ENCODE measurements at places on chromosomes 2 and 18.

GRCh38 chr2:19893520-19894133 is 8.2 kb downstream of the TTC32 start:
- DNase-seq: no peak

DNA sequence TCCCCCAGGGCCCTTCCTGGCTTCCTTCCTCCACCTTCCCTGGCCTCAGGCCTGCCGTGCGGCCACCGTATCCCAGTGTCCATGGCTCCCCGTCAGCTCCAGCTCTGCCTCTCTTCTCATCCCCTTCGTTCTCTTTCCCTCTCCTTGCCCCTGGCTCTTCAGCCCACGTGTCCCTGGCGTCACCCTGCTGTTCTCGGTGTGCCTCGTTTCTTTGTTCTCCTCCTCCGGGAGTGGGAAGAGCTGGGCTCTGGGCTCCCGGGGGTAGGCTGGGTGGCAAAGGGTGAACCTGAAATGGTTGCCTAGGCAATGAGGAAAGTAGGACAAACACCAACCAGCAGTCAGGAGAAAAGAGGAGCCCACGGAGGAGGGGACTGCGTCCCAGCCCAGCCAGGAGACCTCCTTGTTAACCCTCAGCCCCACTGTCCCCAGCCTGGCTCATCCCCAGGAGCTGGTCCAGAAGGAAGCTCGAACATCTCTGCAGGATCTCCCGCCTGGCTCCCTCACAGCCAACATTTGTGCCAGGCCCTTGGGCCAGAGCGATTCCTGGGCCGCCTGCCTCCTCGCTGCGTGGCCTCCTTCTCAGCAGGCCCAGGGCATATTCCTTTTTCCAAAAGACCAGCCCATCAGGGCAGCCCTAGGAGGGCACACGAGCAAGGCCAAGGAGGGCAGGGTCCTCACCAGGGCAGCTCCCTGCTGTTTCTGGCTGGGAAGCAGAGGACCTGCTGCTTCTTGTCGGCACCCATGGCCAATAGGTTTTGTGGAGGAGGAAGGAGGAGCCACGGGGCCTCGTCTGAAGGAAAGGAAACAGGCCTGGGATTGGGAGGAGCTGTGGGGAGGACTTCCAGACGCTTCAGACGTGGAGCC is 30.9 kb upstream of the DNMT3A start:
- no peak for DNase-seq

- DNase-seq: no peak
These were observed 100.2 kb upstream of the SNTG2 start for GRCh38 chr2:850429-850828.

DNA sequence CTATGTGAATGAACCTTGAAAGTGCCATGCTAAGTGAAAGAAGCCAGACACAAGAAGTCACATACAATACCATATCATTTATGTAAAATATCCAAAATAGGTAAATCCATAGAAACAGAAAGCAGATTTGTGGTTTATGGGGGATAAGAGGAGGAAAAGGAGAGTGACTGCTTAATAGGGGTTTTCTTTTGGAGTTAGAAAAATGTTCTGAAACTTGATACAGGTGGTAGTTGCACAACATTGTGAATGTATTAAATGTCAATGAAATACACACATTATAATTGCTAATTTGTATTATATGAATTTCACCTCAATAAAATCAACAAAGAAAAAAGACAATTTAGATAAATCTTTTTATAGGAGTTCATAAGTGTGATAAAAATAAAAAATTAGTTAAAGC is 37.1 kb downstream of the MEMO1 start:
- no peak for DNase-seq

DNA sequence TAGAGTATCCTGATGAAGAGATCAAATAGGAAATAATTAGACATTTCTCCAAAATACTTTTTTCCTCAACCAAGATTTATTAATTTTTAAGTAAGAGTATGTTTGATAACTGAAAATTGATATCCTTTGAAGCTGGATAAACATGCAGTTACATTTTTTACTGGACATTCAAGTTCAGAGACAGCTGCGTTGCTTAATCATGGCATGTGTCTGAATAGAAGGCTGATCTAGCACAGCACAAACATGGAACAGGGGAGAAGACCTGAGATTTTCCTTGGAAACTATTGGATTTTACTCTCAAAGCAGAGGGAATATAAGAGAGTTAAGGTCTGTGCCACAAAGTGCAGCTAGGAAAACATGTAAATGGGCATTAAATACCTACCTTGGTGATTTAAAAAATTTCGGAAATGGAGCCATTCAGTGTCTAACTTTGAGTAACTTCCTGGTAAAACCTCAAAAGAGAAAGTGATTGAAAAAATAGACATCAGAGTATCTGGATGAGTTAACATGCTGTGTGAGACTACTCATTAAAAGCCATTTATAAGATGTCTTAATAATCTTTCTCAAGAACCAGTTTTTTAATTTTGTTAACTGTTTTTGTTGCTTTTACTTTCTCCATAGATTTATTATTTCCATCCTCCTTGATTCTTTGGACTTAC is 31.8 kb downstream of the CRIM1 start:
- no peak for DNase-seq

DNA sequence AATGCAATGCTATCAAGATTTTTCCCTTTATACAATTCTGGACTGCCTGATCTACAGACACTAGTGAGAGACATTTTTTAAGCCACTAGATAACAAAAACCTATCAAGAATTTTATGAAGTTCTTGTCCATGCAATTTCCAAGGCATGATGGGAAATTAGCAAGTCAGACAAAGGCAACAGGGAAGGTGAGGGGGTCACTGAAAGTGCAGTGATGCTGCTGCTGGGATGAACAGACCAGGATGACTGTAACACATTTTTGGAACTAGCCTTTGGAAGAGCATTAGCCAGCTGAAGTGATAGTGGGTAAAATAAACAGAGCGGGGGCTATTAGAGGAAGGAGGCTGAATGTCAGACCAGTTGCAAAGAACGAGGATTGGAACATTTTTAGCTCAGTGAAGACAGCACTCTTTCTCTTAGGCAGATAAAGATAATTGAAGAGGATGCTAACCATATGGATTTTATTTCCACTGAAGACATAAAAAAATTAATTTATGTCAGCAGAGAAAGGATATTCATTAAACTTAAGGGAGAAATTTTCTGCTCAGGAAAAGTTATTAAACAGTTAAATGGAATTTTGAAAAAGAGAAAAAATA is 17.9 kb downstream of the NRXN1 start:
- DNase-seq: no peak

- no peak for DNase-seq
These were observed 184.2 kb downstream of the PIEZO2 start for GRCh38 chr18:10965119-10965518.

GRCh38 chr18:61282926-61283325 is 50.3 kb upstream of the CDH20 start:
- DNase-seq: no peak

GRCh38 chr2:127570282-127571250 is 35.1 kb downstream of the MYO7B start:
- peak; percentile 23 for DNase-seq

DNA sequence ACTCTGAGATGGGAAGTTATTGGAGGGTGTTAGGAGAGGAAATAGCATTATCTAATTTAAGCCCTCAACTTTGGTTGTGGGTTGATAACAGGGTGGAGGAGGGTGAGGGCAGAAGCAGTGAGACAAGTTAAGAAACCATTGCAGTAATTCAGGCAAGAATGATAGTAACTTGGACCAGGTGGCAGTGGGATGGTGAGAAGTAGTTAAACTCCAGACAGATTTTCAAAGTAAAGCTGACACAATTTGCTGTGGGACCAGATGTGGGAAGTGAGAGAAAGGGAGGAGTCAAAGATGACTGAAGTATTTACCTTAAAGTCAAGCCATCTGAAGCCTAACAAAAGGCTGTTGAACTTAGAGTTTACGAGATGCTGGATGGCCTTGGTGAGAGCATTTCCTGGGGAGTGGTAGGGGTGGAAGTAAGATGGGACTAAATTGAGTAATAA is 163.2 kb upstream of the KLF7 start:
- DNase-seq: no peak

GRCh38 chr2:168890006-168890782 is at the start of gene SPC25:
SPC25 (minus strand) TSS chr2:168890430; CDS start chr2:168889519, 911 bp downstream.
- DNase-seq: peak; percentile 94

DNA sequence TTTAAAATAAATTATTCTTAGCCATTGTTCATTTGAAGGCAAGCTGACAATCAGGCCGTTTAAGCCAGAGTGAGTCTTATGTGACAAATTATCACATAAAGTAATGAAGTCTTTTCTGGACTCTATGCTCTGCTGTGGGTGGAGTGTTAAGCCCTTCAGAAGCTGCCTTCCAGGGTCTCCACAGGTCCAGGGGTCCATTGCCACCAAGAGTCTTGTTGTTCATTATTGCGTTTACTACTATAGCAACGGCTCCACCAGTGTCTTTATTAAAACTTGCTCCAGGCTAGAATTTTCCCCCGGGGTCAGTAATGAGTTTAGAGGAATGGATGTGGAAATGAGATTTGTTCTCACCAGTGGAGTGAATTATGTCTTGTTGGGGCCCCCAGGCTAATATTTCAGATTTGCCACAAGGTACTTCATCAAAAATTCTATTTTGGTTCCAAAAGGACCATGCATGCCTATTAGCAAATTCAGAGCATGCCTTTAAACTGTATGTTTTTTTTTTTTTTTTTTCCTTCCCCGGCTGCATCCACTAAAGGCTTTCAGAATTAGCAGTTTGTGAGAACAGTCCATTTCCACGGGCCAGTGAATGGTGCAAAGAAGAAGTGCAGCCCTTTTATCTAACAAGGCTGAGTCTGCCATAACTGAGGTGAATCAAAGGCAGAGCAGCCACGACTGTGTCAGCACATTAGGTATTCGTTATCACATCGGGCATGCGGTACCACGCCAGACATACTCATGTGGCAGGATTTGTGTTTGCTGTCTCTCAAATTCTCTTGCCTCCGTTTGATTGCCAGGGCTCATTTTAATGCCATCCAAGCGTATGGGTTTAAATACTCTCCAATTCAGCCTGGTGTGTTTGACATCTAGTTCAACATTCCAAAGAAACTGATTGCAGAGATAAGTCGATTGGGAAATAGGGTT is 26.2 kb upstream of the LRRTM1 start:
- no peak for DNase-seq

- DNase-seq: peak; percentile 65
These were observed 14.5 kb downstream of the IL1R2 start for GRCh38 chr2:102005989-102006885.

DNA sequence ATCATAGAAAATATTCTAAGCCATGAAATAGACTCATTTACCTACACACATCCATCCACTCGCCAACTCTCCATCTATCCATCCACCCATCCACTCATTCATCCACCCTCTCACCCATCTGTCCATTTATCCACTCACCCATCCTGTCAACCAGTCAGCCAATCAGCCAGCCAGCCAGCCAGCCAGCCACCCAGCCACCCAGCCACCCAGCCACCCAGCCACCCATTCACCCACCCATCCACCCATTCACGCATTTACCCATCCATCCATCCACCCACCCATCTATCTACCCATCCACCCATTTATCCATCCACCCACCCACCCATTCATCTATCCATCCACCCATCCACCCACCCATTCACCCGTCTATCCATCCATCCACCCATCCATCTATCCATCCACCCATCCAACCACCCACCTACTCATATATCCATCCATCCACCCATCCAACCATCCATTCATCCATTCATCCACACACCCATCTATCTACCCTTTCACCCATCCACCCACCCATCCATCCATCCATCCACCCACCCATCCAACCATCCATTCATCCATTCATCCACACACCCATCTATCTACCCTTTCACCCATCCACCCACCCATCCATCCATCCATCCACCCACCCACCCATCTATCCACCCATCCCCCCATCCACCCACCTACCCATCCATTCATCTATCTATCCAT is 185.1 kb downstream of the LOXHD1 start:
- DNase-seq: no peak

DNA sequence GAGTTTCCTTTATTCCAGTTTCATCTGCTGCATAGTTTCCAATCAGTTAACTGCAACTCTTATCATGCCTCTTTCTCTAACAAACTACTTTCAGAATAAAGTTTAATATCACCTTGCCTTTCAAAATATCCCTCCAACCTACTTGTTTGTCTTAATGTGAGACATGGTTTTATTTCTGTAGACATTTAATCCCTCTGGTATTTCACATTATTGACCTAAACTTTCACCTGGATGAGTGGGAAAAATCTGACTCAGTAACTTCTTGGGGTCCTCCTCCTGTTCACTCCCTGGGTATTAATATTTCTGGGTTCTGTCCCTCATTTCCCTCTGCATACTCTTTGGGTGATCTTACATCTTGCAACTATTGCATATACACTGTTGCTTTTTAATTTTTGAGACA is 27.9 kb downstream of the MSH6 start:
- no peak for DNase-seq

- no peak for DNase-seq
These were observed 2.0 kb downstream of the SMAD2 start for GRCh38 chr18:47928466-47928865.

DNA sequence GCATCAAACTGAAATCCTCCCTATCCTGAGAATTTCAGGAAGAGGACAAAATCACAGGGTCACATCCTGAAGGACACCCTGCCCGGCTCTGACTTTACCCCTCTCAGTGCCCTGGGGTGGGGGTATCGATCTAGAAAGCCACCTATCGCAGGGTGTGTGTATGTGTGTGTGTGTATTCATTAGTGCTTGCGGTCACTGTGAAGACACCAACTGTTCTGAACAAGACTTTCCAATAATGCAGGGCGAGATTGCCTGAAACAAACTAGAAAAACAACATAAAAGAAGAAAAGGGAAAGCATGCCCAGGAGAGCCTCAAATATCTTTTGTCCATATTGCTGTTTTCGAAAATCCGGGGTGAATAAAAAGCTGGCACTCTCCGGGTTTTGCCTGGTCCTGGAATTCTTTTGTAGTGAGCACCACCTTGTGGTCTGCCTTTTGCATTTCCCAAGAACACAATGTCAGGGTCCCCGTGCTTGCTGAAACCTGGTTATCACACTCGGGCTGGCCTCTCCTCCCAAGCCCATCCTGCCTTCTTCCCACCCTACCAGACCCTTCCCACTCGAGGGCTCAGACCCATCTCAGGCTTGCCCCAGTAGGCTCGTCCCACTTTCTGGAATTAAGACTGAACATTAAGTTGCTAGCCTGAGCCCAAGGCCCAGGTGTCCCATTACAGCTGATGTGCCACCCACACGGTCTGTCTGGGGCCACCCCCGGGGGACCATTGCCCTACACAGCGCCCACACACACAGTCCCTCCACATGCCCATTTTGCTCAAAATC is 25.0 kb upstream of the COPS8 start:
- peak; percentile 44 for DNase-seq

DNA sequence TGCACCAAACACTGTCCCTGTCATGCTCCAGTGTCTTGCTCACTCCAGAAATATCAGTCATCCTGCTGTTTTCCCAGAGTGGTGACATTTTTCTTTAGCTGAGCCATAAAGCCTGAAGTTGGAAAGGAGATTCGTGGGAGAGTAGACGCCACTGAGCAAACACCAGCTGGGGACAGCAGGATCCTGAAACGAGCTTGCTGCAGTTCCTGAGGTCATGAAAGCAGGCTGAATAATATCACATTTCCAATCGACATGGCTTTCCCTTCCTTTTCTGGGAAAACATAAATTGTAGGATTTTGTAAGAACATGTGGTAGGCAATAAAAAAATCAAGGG is 276.4 kb downstream of the CDCA7 start:
- no peak for DNase-seq

All from Caco-2 (cell line).